T1000 (cell line): ENCODE measurements at places on chromosomes 12 and 14.

GRCh38 chr12:123559468-123559867 lies 24.9 kb upstream of the TMED2 start:
- no peak for DNase-seq

DNA sequence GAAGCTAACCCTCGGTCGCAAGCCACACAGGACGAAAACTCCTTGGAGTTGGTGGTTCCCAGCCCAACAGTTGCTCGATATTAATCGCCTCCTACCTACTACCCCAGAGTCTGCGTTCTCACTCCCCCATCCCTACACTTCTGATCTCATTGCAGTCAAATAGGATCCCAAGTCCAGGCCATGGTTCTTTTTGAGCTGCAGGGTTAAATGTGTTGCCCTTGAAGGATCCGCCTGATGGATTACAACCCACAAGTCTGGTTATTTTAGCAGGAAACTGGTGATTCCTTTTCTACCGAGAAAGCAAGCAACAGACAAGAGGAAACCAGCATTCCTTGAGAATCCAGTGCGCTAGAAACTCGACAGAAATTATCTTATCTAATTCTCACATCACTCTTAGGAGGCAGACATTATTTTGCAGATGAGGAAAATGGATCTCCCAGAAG lies 785 bp upstream of the NIN start:
- DNase-seq: no peak

DNA sequence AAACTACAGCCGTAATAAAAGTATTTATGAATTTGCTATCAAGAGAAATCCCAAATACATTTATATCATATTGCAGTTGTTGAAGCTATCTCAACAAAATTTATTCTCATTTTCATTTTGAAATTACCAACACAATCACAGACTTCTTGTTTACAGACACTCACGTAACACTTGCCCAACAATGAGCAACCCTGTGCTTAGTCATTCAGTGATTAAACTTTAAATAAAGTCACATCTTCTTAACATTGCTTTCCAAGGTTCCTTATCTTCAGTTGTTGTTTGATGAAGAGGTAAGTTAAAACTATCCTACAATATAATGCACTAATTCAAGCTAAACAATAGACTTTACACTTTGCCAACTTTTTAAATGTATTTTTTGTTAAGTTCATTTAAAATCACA lies 601.8 kb downstream of the SLC16A7 start:
- DNase-seq: no peak

DNA sequence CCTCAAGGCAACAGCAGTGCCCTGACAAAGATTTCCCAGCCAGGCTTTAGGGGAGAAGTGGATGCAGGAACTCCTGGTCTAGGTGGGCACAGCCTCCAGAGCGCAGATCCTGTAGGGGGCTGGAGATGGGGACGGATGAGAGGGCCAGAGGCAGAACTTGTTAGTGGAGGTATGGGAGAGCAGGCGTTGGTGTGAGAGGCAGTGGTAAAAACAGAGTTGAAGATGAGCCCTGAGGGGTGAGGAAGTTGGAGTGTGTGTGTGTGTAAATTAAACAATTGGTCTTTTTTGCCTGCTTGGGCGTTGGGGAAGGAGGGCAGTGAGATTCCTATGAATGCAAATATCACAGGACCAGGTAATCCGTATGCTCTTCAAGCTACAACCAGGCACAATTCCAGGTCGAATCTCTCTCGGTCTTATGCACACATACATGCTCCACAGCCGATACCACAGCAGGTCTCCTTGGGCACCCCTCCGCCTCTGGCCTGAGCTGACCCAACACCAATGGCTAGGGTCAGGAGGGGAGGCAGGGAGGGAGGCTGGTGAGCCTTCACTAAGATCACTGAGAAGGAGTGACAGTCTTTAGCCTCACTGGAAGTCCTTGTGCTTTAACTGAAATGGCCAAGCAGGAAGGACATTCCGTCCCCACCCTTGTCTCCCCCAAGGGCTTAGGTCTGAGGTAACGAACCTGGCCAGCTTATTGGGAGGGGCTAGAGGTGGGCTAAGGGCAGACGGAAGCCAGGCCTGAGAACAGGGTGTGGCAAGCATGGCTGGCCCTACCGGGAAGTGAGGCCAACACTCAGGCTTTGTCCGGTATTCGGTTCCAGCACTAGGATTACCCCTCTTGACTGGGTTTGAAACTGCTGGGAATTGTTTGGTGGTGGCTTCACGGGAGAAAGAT lies 1.5 kb upstream of the KRT7 start:
- DNase-seq: no peak

DNA sequence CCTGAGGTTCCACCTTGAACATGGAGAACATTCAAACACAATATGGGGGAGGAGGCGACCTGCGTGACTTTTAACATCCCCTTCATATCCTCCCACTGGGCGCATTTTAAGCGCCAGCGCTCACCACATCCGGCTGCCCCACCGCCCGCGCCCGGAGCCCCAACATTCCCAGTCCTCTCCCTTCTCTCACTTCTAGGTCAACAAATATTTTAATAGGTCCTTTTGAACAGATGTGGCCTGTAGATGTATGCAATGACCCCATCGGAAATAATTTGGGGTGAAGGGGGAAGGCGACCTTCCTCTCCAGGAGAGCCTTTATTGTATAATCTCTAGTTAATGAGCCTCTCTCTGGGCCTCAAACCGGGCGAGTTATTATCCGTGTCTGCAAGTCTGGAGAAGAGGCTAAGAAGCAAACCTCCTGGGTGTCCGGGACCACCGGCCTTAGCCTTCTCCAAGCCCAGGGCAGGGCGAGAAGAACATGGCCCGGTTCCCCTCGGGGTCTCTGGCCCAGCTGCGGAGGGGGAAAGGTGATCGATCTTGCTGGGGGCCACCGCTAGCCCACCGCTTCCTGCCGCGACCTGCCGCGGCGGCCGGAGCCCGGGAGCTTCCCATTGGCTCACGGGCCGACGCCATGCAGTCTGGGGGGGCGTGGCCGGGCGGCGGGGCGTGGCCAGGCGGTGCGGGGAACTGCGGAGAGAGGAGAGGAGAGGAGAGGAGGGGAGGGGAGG lies 83.2 kb upstream of the HMGA2 start:
- DNase-seq: no peak

GRCh38 chr12:124131659-124132058 lies 158.6 kb downstream of the ZNF664 start:
- DNase-seq: no peak

GRCh38 chr12:76611533-76611932 lies 52.0 kb upstream of the OSBPL8 start:
- DNase-seq: peak; percentile 29

- DNase-seq: no peak
These were observed 9.9 kb downstream of the SLC15A4 start for GRCh38 chr12:128813883-128814282.

GRCh38 chr12:91852634-91853033 lies 293.0 kb downstream of the BTG1 start:
- no peak for DNase-seq

DNA sequence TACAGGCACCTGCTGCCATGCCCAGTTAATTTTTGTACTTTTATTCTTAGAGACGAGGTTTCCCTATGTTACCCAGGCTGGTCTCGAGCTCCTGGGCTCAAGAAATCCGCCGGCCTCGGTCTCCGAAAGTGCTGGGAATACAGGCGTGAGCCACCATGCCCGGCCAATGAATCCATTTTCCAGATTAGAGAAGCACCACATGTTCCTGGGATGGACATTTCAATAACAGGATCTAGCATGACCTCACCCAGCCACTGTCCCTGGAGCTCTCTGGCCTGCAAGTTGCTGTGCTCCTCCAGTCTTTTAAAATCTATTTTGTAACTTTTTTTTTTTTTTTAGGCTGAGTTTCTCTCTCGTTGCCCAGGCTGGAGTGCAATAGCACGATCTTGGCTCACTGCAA lies 2.2 kb downstream of the GPR132 start:
- DNase-seq: no peak

DNA sequence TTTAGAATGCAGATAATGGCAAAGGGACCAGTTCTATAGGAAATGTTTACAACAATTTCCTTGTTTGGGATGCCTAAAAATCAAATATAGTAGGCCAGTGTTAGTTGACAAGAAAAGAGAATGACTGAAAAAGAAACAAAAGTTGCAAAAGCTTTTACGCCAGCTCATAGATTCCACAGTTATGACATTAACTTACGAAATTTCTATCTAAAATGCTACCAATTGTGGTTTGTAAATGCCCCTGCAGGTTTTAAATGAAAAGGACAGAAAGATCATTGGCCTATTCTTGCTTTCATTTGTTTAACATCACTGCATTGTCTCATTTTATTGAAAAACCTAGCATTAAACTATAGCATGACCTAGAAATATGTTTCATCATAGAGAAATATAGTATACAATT lies 345.8 kb downstream of the CCDC91 start:
- DNase-seq: no peak

GRCh38 chr12:41962171-41962572 lies 182.5 kb downstream of the GXYLT1 start:
- no peak for DNase-seq

DNA sequence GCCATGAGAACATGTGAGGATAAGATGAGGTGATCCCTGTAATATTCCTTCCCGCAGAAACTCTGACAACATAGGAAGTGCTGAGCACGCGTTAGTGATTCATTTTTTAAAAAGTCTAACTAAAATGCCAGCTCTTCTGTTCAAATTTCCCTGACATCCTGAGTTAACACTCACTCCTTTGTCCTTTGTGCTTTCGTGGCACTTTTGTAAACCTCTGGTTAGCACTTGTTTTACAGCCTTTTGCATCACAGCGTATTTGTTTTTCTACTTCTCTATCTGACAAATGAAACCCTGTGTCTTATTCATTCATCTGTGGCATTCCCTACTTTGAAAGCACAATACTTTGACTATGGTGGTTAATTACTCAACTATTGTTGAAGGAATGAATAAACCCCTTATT lies 313.6 kb downstream of the NUAK1 start:
- DNase-seq: no peak

- DNase-seq: no peak
These were observed 107.9 kb downstream of the MYRFL start for GRCh38 chr12:69932676-69933552.

DNA sequence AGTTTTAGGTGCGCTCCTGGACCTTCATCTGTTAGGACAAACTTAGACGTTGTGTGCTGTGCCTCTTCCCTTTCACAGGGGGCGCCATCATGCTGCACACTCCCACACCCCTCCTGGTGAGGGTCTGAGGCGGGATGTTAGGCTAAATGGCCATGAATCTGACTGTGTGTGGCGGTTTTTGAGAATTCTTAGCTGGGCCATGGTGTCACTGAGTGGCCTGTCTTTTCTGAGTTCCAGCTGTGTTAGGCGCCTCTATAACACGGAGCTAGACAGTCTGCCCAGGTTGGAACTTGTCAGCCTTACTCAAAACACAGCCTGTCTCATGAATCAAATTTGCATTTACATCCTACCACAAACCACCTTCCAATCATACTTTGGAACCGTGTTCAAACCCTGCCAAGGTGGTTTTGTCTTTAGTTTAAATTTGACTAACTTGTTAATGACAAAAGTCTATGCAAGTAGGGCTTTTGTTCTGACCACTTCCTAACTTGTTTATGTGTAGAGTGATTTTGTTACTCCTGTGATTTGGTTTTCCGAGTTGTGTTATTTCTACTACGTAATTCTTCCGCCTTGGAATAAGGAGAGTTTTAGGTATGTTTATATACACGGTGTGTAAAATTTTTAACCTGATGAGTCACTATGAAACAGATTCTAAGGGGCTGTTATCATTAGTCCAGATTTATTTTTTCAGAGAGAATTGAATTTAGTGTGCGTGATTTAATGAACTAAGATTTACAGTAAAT lies 19.6 kb downstream of the ACVR1B start:
- peak; percentile 71 for DNase-seq
